Left renal pelvis (tissue), 4 donors: ENCODE measurements at places on chromosomes 5 and 9.

- DNase-seq = no peak
These were observed at the start of gene GAPT for GRCh38 chr5:58491216-58491892. GAPT (plus strand) TSS chr5:58491435; CDS start chr5:58494537, 3,102 bp downstream.

DNA sequence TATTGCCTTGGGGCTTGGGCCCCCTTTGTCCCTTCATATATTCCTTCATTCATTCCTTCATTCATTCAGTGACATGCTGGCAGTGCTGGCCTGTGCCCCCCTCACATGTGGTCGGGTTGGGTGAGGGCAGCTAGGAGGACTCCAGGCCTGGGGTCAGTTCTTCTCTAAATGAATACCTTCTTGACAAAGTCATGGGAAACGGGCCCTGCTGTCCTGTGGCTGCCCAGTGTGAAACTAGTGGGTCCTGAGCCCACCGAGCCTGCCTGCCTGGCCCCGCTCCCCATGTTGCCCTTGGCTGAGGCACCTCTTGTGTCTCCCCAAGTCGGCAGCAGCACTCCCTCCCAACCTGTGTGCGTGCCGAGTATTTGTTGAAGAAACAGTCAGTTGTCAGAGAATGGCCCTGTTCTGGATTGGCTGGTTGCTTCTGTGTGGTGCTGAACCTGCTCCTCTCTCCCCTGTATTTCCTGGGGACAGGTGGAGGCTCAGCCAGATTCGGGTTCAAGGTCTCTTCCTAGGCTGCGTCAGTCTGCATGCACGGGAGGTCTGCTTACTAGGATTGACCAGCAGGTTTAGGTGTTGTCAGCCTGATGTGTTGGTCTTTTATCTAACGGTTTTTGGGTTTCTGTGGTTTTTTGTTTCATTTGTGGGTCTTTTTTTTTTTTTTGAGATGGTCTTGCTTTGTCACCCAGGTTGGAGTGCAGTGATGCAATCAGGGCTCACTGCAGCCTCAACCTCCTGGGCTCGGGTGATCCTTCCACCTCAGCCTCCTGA lies 3.0 kb upstream of the CEL start:
- DNase-seq = no peak

DNA sequence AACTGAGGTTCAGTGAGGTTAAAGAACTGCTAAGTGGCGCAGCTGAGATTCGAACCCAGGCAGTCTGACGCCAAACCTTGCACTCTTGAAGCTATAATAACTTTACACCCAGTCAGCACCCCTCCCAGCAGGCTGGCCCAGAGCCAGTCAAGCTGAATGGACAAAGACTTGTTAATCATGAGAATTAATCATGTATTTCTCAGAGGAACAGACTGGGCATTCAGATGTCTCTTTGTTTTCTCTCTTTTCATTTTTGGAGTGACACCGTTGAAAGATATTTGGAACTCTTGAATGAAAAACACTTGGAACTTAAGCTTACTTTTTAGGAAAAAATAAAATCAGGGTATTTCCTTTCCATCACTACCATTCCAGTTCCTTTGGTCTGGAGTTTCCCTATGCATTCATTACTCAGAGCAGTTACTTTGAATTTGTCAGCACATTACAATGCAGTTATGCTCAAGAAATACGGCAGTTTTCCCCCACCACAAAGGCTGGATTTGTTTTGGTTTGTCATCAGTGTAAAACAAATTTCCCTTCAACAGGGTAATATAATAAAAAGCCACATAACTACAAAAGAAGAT lies 22.6 kb upstream of the MAMDC2 start:
- DNase-seq = no peak

- DNase-seq = no peak
These were observed 40.6 kb downstream of the UBAP1 start for GRCh38 chr9:34219421-34219820.

DNA sequence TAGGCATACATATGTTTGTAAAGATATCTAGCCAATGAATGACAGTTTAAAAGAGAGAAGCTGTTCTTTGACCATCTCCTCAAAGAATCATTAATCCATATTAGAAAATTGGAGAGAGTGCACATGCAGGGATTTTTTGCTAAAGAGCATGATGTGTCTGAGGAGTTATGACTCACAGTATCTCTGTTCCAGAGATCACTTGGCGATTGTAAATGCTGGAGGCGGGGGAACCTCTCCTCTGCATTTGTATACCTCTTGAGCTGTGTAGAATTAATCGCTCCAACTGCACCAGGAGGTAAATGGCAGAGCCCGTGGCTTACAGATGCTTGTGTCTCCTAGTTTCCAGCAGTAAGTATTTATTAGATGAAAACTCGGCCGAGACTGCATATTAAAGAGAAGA lies 3.6 kb upstream of the SPATA31D1 start:
- DNase-seq = no peak

GRCh38 chr5:31863991-31864411 lies 225.1 kb downstream of the PDZD2 start:
- no peak for DNase-seq

DNA sequence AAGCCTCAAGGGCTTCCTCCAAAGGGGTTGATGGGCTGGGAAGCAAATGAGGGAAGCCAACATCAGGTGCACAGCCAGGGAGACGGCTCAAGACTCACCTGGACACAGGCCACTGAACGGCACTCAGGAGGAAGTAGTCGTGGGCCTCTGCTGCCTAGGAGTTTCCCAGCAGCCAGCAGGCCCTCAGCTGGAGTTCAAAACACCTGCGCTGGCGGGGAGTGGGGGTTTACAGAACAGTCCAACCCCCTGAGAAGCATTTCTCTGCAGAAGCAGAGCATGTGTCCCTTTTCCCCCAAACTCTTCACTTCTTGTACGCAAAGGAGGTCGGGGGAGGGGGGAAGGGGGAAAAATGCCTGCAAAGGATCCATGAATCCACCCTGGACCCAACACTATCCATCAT lies 2.3 kb downstream of the WHRN start:
- DNase-seq = no peak

- no peak for DNase-seq
These were observed 28.2 kb downstream of the PTGES start for GRCh38 chr9:129724456-129725190.

- DNase-seq = no peak
These were observed 17.3 kb downstream of the SLC22A5 start for GRCh38 chr5:132386644-132387286.
